Type B pancreatic cell (in vitro differentiated cells): ENCODE measurements at places on chromosomes 16 and 17.

DNA sequence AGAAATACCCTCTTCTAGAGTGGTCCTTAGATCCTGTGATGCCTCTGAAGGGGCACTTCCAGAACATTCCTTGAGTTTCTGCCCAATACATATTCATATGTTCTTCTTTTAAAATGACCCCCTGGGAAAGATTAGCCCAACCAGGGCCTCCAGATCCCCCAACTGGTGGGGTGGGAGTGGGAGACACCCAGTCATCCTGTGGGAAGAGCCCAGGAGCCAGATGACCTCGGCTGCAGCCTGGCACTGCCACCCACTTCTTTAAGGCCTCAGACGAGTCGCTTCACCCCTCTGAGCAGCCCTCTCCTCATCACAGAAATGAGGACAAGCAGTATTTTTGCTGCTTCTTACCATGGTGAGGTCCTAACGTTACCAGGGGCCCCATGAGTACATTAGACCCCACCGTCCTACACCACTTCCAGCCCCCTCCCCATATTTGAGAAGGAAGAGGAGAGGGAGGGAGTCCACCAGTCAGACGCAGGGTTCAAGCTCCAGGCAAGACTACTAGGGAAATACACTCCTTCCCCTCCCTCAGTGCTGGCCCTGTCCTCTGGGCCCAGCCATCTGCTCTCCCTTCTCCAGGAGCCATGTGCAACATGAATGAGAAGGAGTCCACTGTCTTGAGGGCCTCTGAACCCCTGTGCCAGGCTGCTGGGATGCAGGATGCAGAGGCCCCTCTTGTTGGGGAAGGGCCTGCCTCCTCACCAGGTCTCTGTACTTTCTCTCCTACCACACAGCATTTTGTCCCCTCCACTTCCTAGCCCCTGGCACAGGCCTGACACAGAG lies 11.8 kb downstream of the MPO start:
- peak; percentile 29 for DNase-seq
- H3K27ac ChIP-seq: no peak overlapping the region
- no peaks in the 10 kb centered on the region for H3K36me3 ChIP-seq
- peaks cover 50% of the 10 kb centered on the region for H3K27me3 ChIP-seq
- H3K4me1 ChIP-seq: no peaks in the 10 kb centered on the region

- peaks cover 3% of the 10 kb centered on the region for H3K4me1 ChIP-seq
- no peaks in the 10 kb centered on the region for H3K36me3 ChIP-seq
- H3K27me3 ChIP-seq: peaks cover 18% of the 10 kb centered on the region
Measured at GRCh38 chr16:23976524-23976923, 140.7 kb downstream of the PRKCB start.

DNA sequence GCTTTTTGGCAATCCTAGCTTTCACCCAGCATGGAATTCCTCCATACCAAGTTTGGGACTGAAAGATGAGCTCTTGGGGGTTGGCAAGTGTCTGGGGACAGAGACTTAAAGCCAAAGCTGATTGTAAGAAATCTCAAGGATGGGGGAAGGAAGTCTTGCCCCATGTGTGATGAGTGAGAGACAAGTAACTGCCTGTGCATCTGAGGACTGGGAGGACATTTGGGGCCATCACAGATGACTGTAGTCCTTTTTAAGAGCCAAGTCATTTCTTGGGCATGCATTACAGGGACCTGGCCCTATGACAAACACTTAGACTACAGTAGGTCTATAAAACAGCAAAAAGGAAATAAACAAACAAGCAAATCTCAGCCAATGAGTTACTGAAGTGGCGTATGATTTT lies 36.3 kb upstream of the CCL2 start:
- no peak for DNase-seq
- no peak overlapping the region for H3K27ac ChIP-seq
- no peaks in the 10 kb centered on the region for H3K4me1 ChIP-seq
- no peak overlapping the region for H3K4me3 ChIP-seq

DNA sequence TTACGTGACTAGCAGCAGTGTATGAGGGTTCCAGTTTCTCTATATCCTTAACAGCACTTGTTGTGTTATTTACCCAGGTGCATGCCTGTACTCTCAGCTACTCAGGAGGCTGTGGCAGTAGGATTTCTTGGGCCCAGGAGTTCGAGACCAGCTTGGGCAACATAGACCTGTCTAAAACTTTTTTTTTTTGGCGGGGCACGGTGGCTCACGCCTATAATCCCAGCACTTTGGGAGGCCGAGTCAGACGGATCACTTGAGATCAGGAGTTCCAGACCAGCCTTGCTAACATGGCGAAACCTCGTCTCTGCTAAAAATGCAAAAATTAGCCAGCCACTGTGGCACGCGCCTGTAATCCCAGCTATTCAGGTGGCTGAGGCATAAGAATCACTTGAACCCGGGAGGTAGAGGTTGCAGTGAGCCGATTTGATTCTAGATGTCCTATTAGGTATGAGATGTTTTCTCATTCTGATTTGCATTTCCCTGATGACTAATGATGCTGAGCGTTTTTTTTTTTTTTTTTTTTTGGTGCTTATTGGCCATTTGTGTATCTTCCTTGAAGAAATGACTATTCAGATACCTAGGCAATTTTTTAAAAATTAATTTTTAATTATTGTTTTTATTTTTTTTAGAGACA lies 13.4 kb downstream of the CASC3 start:
- H3K4me1 ChIP-seq: no peaks in the 10 kb centered on the region
- H3K4me3 ChIP-seq: no peak overlapping the region
- DNase-seq: no peak
- no peak overlapping the region for H3K27ac ChIP-seq

- H3K27me3 ChIP-seq: no peaks in the 10 kb centered on the region
- peak overlapping the region; percentile 92 for H3K4me3 ChIP-seq
- H3K4me1 ChIP-seq: peaks cover 40% of the 10 kb centered on the region
Measured at GRCh38 chr17:51119415-51120356, 982 bp downstream of the SPAG9 start.

DNA sequence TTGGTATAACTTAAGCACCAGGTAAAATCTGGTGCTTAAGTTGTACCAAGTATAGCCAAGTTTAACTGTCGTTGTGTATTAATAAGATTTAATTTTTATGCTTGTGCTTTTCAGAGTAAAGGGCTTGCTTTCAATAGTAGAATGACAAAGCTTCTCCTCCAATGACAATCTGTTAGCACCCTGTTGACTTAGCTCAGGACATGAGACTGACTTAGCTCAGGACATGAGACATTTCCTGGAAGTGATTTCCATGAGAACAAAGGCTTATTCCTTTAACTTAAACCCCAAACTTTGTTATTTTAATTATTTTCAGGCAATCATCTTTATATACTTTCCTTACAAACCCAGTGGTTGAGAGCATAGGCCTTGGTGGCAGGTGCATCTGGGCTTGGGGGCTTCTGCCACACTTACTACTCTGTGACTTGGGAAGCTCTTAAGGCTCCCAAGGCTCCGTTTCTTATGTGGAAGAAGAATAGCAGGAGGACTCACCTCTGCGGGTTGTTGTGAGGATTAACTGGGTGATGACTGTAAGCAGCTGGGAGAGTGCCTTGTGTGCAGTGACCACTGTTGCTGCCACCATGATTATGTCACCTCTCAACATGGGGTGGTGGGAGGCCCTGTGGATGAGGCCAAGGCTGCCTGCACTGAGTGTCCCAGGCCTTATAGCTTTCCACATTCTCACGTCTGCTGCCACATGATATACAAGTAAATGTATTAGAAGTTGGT lies 59.4 kb upstream of the CMIP start:
- no peaks in the 10 kb centered on the region for H3K4me1 ChIP-seq
- DNase-seq: no peak
- no peaks in the 10 kb centered on the region for H3K27me3 ChIP-seq
- H3K36me3 ChIP-seq: peaks cover 16% of the 10 kb centered on the region
- no peak overlapping the region for H3K4me3 ChIP-seq

DNA sequence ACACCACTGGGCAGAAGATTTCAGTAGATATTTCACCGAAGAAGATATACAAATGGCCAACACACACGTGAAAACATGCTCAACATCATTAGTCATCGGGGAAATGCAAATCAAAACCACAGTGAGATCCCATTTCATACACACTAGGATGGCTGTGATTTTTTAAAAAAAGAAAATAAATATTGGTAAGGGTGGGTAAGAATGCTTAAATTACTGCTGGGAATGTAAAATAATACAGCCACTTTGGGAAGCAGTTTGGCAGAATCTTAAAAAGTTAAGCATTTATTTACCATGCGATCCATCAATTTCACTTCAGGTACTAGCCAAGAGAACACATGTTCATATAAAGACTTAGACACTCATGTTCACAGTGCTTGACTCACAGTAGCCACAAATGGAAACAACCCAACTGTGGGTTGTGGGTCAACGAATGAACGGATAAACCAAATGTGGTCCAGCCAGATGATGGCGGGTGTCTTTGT lies 6.5 kb upstream of the C16orf74 start:
- no peak overlapping the region for H3K4me3 ChIP-seq
- peaks cover 9% of the 10 kb centered on the region for H3K4me1 ChIP-seq
- H3K36me3 ChIP-seq: no peaks in the 10 kb centered on the region
- no peak for DNase-seq
- H3K27ac ChIP-seq: no peak overlapping the region
- peaks cover 43% of the 10 kb centered on the region for H3K27me3 ChIP-seq

- H3K4me1 ChIP-seq: no peaks in the 10 kb centered on the region
- no peak for DNase-seq
- H3K27me3 ChIP-seq: peaks cover 65% of the 10 kb centered on the region
- H3K27ac ChIP-seq: no peak overlapping the region
Measured at GRCh38 chr17:1222321-1222720, 42.5 kb upstream of the ABR start.

DNA sequence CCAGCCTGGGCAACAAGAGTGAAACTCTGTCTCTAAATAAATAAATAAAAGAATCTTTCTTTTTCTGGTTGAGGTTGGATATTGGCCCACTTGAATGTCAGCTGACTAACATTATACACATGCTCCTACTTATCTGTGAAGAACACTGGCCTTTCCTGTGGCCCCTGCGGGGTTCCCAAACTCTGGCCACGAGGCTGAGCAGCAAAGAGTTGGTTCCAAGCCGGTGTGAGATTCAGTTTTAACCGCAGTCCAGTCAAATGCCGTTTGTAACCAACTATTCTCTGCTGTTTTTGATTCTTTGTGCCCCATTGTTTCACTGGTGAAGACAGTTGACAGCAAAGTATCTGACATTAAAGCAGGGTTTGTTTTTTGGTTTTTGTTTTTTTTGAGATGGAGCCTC lies 11.2 kb downstream of the ETV4 start:
- H3K36me3 ChIP-seq: no peaks in the 10 kb centered on the region
- H3K27me3 ChIP-seq: peaks cover 2% of the 10 kb centered on the region
- DNase-seq: no peak
- no peak overlapping the region for H3K4me3 ChIP-seq

DNA sequence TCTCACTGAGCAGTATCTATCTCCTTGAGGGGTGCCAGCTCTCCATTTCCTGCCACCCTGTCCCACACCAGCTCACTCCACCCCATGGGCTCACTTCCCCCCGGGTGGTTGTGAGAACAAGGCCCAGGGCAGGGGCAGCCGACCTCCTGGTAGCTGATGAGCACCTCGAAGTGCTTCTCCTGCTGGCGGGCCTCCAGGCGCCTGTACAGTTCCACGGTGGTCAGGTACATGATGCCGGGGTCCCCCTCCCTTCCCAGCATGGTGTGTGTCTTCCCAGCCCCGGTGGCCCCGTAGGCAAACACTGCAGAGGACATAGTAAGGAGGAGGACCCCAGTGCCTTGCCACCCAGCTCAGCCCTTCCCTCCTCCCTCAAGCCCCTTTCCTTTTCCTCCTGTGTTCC lies 12.5 kb downstream of the KIF18B start:
- H3K4me3 ChIP-seq: no peak overlapping the region
- no peak for DNase-seq
- peaks cover 19% of the 10 kb centered on the region for H3K36me3 ChIP-seq

GRCh38 chr17:40314584-40314956 lies 5.6 kb downstream of the RARA start:
- no peaks in the 10 kb centered on the region for H3K27me3 ChIP-seq
- DNase-seq: no peak
- H3K27ac ChIP-seq: peak overlapping the region; percentile 64
- H3K36me3 ChIP-seq: no peaks in the 10 kb centered on the region
- H3K4me1 ChIP-seq: peaks cover 74% of the 10 kb centered on the region

- H3K27ac ChIP-seq: no peak overlapping the region
- no peak for DNase-seq
- peaks cover 3% of the 10 kb centered on the region for H3K27me3 ChIP-seq
- no peaks in the 10 kb centered on the region for H3K36me3 ChIP-seq
Measured at GRCh38 chr16:8373676-8374431, 216.5 kb downstream of the TMEM114 start.

DNA sequence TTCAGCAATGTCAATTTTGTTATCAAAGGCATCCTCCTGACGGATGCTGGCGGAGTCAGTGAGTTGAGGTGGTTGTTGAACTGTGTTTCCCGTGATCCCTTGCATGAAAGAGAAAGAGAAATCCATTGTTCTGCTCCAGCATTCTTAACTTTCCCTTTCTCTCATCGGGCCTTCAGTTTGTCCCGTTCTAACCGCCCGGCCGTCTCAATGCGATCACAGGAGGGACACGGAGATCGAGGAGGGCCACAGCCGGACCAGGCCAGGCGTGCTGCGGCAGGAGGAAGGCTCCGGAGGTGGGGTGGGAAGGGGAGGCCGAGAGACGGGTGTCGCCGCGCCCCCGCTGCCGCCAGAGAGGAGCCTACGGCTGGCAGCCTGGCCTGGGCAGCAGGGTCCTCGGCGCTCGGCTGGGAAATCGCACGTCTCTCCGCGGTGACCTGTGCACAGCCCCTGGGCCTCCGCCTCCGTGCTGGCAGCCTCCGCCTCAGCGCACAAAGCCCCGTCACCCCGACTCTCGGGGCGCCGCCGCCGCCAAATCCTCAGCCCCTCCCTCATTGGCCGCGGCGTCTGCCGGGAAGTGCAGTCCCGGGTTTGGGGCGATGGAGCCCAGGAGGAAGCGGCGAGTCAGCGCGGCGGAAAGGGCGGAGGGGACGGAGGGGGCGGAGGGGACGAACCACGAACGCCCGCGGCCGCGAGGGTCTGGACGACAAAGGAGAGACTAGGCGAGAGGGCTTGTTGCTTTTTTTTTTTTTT lies 38.1 kb downstream of the SOST start:
- peaks cover 10% of the 10 kb centered on the region for H3K27me3 ChIP-seq
- H3K36me3 ChIP-seq: no peaks in the 10 kb centered on the region
- peaks cover 53% of the 10 kb centered on the region for H3K4me1 ChIP-seq
- peak; percentile 77 for DNase-seq
- H3K4me3 ChIP-seq: peak overlapping the region; percentile 90

GRCh38 chr17:38564254-38564837 lies 41.4 kb downstream of the SRCIN1 start:
- DNase-seq: no peak
- H3K27me3 ChIP-seq: peaks cover 88% of the 10 kb centered on the region
- no peak overlapping the region for H3K27ac ChIP-seq
- no peaks in the 10 kb centered on the region for H3K36me3 ChIP-seq
- peaks cover 17% of the 10 kb centered on the region for H3K4me1 ChIP-seq
- H3K4me3 ChIP-seq: peak overlapping the region; percentile 51

DNA sequence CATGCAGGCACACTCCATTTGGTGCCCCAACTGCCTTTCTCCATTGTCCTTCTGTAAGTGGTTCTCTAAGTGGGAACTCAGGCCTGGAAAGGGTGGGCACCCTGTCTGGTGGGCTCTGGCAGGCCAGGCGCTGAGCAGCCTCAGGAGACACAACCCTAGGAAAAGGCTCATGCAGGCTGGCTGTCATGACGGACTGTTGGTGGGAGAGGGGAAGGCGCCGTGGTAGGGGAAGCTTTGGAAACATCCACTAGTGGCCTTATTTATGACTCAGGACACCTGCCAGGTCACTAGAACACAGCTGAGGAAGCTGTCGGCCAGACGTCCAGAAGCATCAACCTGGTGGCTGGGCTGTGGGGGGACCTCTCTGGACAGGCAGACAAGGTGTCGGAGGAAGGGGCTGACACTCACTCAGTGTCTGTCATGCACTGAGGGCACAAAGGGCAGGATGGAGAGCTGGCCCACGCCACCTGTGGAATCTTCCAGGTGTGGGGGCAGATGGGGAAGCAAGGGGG lies 216.0 kb downstream of the SEC14L1 start:
- no peak overlapping the region for H3K4me3 ChIP-seq
- peak; percentile 61 for DNase-seq
- no peaks in the 10 kb centered on the region for H3K27me3 ChIP-seq
